ENCODE measurements at places on chromosomes 5 and 9.

DNA sequence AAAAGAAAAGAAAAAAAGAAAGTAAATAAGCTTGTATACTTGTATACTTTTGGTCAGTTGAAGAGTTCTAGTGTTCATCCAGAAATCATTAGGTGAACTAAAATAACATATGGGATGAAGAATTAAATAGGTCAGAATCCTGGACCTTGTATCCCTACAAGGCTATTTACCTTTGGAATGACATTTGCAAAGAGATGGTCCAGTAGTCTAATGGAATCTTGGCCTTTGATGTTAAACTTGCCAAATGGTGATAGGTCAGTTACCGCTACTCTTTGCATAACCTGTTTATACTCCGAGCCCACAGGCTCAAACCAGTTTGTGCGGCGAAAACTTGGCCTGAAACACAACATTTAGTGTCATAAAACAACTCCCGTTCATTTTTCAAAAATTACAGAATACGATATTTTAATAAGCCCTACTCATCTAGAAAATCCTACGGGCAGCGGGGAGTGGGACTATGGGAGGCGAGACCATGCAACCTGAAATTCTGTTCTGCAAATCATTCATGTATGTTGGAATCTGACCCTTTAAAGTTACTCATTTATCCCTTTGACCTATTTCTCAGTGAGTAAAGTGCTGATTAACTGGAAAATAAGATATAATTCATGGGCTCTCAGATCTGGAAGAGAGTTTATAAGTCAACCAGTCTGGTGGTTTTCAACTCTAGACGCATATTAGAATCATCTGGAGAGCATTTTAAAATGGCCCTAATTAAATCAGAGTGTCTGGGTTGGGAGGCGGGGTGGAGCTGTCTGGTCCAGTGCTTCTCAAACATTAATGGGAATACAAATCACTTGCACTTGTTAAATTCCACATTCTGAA, 38.6 kb downstream of the DMGDH start:
- no peak for DNase-seq

DNA sequence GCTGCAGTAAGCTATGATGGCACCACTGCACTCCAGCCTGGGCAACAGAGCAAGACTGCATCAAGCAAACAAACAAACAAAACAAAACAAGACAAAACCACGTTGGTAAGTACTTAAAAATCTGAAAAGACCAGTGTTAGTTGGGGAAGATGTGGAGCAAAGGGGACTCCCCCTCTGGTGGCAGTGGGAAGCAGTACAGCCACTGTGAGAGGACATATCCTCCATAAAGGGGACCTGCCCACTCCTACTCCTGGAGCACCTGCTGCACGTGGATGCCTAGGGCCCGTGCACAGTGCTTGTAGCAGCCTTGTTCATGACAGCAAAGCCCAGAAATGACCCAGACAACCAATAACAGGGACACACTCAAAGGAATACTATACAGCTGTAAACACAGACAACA, 17.0 kb upstream of the IPPK start:
- DNase-seq, result no peak

- DNase-seq, result no peak
Measured at GRCh38 chr9:77769246-77769645, 121.1 kb upstream of the GNA14 start.

DNA sequence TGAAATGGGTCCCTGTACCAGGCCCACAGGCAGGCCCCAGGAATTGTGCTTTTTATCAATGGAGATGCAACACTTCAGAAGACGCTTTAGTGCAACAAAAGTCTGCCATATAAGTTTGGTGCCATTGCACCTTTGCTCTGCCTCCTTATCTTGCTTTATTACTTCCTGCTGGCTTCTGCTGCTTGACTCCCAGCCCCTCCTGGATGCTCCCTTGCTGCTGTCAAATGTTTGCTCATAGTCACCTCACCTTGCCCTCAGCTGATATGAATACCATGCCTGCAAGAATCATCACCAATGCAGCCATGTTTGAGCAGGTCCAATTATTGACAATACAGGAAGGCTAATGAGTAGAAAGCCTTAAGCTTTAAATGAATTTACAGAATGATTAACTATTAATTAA, 25.4 kb downstream of the MEGF10 start:
- no peak for DNase-seq

DNA sequence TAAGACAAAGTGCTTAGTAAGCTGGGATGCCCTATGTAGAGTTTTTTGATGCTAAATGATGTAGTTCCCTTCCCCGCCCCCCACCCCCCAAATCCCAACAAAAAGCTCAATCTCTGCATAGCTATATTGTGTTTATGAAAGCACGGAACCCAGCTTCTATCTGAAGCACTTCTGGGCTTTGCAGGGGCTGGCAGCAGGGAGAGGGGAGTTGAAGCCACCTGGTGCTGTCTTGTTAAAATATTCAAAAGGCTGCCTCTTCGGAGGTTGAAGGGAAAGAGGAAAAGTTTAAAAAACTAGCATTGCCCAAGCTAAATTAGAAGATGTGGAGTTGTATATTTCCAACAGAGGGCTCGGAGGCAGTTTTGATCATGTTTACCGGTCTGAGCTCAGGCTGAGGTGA, 5.0 kb upstream of the TNC start:
- no peak for DNase-seq

DNA sequence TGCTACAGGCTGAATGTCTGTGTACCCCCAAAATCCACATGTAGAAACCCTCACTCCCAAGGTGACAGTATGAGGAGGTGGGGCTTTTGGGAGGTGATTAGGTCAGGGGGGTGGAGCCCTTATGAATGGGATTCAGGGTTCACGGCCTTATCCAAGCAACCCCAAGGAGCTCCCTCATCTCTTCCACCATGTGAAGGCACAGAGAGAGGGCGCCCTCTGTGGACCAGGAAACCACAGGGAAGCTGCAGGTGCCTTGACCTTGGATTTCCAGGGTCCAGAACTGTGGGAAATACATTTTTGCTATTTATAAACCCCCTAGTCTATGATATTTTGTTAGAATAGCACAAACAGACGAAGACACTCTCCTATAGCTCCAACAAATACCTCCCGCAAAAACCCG, 53.6 kb upstream of the IRX2 start:
- DNase-seq, result no peak

- no peak for DNase-seq
Measured at GRCh38 chr9:4590430-4591122, 71.5 kb upstream of the PLPP6 start.

- DNase-seq, result peak; percentile 39
Measured at GRCh38 chr5:53478411-53479044, 1.9 kb upstream of the FST start.

GRCh38 chr5:133942614-133943474, 25.6 kb downstream of the C5orf15 start:
- DNase-seq, result no peak

DNA sequence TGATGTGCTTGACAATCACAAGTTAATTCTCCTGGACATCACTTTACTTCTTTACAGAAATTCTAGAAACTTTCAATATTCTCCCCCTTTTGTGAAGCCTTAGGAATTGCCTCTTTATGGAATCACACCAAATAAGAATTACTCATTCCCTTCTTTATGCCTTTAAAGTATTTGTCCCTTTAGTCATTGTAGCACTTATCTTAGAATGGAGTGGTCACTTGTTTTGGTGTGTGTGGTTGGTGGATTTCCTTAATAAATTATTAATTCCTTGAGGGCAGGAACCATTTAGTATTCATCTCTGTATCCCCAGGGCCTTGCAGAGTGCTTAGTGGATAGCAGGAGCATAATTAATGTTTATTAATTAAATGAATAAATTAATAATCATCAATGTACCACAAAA, 307.0 kb downstream of the ARRDC3 start:
- DNase-seq, result no peak

GRCh38 chr5:98755406-98755805, 18.1 kb upstream of the RGMB start:
- DNase-seq, result no peak

DNA sequence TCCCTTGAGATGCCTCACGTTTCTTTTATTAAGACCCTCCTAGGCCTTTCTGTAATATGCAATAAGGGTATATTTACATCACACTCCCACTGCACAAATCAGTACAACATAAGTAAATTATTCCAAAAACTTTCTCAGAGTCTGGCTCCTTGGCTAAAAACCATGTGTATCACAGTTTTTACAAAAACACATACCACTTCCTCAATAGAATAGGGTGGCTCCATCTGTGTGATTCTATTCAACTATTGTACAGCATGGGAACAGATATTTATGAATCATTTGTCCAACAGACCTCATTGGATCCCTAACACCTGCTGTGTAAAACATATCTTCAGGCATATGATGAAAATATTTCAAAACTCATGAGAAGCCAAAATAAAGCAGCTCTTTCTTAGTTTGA, 502.7 kb downstream of the EFNA5 start:
- DNase-seq, result no peak

Data from activated CD4-positive, alpha-beta T cell treated with anti-CD3 and anti-CD28 coated beads, Interleukin-10, Interleukin-2, amounts not matched to agents 100 ng/mL and 50 ng/mL, durations not matched to agents 16 hours and 8 hours (primary cell).